HL-60 (cell line): ENCODE measurements at places on chromosomes 3 and 15.

DNA sequence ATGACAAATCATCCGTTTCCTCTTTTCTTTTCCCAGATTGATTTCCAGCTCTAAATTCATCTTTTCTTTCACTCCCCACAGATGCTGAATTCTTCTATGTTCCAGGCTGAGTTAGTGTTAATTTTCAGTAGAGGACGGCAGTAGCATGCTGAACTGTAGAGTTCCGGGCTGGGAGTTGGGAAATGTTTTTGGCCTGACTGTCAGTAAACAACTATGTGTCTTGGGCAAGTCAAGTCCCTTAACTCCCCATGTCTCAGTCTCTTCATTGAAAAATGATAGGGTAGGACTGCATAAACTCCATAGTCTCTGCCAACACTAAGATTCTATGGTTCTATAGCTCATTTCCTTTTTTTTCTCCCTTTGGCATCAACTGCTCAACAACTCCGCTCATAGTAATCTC lies 333.9 kb downstream of the TIGIT start:
- DNase-seq: no peak

DNA sequence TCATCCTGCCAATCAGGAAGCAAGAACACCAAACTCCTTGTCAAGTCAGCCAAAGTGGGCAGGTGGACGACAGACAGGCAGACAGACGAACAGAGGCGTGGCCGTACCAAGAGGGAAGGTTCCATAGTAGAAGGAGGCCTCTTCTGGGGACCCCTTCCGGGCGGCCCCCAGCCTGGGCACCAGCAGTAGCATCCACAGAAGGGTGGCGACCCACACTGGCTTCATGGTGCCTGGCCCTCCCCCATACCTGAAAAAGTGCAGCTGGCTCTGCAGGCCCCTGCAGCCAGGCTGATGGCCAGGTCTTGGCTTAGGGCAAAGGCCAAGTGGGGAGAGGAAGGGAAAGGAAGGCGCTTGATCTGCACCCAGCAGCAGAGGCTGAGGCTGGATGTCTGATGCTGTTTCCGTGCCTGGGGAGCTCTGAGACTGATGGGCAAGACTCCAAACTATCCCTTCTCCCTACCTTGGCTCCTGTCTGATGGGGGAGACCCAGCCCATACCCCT lies 607 bp downstream of the LCTL start:
- no peak for DNase-seq

GRCh38 chr3:134847349-134847748 lies 52.3 kb downstream of the EPHB1 start:
- DNase-seq: no peak

DNA sequence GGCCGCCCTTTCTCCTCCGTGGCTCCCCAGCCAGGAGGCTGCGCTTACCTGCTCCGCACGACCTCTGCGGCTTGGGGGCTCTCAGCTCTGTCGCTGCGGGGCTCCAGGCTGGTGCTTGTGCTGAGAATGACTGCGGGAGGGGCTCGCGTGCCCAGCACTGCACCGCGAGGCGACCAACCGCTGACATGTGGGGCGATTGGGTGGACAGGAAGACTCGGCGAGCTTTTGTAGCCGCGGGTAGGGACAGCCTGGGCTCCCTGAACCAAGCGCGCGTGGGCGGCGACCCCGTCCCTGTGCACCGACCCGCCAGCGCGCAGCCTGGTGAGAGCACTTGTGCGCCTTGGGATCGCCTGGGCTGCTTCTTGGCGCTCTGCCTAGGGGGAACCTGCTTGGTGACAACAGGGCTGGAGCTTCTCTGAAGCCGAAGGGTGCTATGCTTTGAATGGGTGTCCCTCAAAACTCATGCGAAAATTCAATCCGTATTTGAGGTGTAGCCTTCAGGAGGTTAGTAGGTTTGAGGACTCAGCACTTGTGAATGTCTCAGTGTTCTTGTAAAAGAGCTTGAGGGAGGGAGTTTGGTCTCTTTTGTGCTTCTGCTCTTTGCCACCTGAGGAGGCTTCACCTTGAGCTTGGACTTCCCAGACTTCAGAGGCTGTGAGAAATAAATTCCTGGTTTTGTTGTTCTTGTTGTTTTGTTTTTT lies 50.4 kb downstream of the IL12A start:
- peak; percentile 43 for DNase-seq

- DNase-seq: no peak
Measured at GRCh38 chr3:139970526-139970925, 35.5 kb downstream of the CLSTN2 start.
